Trophoblast cell (in vitro differentiated cells and primary cell): ENCODE measurements at places on chromosomes 1 and 21.

DNA sequence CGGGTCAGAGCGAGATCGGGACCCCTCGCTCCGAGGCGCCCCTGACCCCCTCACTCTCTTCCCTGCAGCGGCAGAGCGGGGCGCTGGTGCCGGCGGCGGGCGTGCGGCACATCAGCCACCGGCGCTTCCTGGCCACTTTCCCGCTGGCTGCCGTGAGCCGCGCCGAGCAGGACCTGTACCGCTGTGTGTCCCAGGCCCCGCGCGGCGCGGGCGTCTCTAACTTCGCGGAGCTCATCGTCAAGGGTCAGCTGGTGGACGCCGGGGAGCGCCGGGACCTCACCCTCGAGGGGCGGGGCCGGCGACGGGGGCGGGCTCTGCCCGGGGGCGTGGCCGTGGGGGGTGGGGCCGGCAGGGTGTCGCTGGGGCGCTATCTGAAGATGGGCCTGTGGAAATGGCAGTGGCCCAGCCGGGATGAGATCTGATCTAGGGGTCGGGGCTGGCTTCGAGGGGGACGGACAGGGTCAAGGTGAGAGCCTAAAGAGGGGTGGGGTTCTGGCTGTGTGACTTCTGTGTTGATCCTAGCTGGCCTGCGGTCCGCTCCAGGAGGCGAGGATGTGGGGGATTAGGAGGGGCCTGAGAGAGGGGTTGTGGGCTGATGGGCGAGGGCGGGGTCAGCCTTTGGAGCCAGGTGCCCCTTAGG is 23.6 kb downstream of the PTPRU start:
- DNase-seq: peak; percentile 35

- DNase-seq: no peak
These were observed 102.9 kb downstream of the EPB41 start for GRCh38 chr1:29017235-29017634.

DNA sequence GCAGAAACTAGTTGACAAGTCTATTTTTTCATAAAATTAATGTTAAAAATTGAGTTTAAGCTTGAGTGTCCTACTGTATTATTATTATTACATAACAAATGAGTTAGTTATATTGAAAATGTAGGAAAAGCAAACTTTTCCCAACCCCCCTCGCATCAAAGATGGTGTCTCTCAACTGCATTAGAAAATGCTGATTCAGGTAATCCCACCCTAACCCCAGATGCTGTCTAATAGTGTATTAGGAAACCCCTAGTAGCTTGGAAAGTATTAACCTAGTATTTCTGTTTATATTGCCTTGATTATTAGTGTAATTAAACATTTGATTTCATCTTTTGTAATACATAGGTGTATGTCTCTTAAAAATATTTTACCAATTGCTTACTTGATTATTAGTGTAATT is 1120.3 kb downstream of the MRPL39 start:
- DNase-seq: no peak

- peak; percentile 52 for DNase-seq
These were observed 527.5 kb downstream of the SMYD3 start for GRCh38 chr1:245979589-245979988.

DNA sequence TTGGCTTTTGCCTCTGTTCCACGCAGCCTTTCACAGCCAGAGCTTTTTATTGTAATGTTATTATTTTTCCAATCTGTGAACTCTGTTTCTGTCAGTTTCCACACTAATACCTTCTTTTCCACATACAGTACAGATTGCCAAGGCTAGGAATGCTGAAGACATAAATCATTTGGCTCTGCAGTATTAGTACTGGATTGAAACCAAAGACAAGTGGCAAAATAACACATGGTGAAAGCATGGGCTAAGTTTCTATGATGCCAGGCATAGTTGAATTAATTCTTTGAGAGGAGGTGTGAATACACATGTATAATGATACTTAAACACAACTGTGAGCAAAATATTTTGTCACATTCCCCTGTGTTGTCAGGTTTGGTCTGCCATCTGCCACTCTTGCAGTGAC is 73.5 kb downstream of the TMEM200B start:
- no peak for DNase-seq

DNA sequence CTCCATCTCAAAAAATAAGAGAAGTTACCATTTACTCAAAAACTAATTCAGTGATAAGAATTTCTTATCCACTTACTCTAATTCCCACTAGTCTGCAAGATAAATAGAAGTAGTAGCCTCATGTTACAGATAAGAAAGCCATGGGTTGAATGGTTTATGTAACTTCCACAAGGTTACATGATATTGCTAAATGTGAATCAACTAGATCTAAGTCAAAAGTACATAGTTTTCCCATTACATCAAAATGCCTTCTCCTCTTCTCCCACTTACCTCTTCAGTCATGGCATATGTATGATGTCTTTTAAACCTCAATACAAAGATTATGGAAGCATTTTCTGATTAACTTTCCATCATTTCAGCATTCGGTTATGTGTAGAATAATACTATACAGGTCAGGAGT is 108.5 kb downstream of the ASH1L start:
- peak; percentile 83 for DNase-seq

DNA sequence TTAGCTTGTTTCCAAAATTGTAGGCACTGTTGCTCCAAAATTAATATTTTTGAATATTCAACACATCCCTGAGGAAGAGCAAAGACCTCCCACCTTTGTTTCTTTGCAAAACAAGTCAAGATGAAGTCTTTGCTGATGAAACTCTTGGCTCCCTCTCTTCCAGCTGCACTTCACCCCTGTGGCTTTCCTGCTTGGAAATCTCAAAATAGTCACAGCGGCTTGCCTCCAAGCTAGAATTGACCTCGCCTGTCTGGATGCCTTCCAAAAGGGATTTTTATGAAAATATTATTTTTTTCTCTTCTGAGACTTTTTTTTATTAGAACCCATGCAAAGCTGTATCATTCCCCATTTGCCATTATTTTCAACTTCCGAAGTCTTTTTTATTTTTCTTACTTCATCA is 71.1 kb upstream of the MROH9 start:
- no peak for DNase-seq

- DNase-seq: no peak
These were observed 13.8 kb upstream of the SYDE2 start for GRCh38 chr1:85214654-85215053.

DNA sequence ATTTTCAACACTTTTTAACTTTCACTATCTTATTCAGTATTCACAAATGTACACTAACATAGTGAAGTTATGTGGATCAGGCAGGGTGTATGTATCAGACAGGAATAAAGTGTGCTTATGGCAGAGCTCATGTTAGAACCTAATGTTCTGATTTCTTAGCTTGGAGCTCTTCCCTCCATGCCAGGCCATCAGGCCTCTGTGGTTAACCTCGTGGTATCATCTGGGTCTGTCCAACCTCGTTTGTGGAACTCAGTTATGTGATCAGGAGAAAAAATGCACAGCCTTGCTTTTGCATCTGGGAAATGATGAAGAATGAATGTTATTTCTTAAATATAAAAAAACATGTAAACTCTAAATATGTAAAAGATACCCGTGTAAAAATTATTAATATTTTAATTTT is 86.9 kb downstream of the MPZL1 start:
- no peak for DNase-seq

DNA sequence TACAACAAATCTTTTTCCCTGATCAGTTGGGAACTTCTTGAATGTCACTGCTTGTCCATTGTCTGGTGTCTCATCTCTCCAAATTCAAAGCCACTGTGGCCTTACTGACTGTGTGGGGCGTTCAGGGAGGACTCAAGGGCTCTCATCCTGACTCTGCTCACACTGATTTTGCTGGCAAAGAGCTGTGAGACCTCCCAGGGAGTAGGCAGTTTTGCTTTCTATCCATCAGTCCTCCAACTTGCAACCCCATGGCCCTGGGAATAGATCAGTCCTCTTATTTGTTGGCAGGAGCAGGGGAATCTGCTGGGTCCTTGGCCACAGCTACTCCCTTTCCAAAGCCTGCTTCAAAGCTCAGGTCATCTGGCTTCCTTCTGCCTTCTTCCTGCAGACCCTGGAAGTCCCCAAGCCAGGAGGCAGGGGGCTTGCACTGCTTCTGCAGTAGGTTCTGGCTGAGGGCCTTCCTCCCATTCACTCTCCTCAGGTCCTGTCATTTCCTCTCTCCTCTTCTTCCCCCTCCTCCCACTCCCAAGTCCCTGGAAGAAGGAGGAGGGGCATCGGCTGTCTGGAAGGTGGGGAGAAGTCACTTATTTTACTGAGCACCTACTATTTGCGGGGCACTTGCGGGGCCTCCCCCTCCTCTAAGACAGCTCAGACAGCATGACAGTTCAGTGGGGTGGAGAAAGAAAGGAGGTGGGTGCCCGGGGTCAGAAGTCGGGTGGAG is 876 bp upstream of the NAV1 start:
- DNase-seq: no peak

DNA sequence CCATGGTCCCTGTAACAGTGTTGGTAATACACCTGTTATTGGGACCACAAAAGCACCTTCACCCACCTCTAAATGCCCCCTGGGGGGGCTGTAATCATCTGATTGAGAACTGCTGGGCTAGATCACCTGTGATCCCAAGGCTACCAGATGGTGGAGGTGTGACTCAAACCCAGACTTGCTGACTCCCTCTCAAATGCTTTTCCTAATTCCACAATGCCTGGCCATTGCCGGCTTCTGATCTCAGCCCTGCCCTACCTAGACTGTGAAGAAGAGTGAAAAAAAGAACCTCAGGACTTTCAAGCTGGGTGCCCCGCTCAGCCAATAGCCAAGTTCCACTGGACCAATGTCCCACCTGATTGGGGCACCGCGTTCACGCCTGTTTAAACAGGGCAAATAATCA is 9.6 kb downstream of the TMEM9 start:
- DNase-seq: no peak

GRCh38 chr1:87685311-87686135 is 356.8 kb downstream of the LMO4 start:
- no peak for DNase-seq

- no peak for DNase-seq
These were observed 440 bp downstream of the PIGP start for GRCh38 chr21:37072274-37072987.

DNA sequence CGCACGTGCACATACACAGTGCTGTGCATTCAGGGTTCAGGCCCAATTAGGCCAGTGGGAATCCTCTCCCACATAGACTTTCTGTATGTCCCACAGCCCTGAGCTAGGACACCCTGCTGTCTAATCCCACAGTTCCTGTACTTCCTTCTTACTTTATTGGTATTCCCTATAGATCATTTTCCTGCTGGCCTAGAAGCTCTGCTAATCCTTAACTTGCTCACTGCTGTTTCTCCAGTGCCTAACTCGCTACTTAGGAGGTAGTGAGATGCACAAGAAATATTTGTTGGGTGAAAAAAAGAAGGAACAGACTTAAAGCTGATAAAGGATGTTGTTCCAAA is 34.1 kb upstream of the FHAD1 start:
- DNase-seq: no peak

- no peak for DNase-seq
These were observed 36.1 kb downstream of the VN1R5 start for GRCh38 chr1:247291833-247292561.

DNA sequence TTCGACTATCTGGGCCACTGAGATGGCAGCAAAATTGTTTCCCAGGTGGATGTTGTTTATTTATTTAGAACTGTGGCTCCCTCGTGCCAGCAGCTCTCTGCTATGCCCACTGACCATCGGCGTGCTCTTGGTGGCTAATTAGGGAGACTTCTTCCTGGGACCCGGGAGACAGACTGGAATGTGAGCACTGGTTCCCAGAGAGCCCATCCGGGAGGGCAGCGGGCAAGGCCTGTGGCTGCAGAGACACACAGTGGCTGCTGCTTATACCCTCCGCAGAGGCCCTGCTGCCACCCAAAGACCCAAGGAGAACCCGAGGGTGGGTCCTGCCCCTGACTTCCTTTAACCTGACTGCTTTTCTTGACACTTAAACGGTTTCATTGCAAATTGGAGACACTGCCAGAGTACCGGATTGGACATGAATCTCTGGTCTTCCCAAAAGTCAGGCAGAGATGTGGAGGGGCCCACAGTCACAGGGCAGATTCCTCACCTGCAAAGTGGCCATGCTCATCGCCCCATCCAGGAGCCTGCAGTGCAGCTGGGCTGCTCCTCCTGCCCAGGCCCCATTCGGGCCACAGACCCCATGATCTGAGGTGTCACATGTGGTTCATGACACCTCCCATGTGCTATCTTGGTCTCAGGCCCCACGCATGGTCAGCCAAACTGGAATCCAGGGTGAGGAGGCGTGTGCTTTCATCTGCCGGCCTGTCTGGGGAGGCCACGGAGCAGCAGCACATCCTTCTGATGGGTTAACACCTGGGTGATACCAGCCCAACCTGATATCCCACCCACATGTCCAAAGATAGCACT is 5.7 kb upstream of the MATN1 start:
- no peak for DNase-seq

- DNase-seq: no peak
These were observed 46.0 kb upstream of the JUN start for GRCh38 chr1:58829866-58830265.

GRCh38 chr1:55262822-55263221 is 47.7 kb upstream of the USP24 start:
- peak; percentile 97 for DNase-seq

DNA sequence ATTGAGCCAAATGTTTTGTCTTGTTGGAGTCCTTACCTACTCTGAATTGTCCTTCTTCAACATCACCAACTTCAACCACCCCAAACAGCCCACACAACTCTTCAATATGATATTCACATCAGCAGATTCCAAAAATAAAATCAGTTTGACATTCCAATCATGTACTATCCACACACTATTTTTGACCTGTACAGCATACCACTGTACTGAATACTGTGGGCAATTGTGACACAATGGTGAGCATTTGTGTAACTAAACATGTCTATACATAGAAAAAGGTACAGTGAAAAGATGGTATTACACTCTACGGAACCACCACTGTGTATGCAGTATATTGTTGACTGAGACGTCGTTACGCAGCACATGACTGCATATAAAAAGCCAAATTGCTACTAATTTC is 223.1 kb downstream of the KCNT2 start:
- DNase-seq: no peak

GRCh38 chr1:118257946-118258345 is 72.9 kb upstream of the SPAG17 start:
- no peak for DNase-seq

DNA sequence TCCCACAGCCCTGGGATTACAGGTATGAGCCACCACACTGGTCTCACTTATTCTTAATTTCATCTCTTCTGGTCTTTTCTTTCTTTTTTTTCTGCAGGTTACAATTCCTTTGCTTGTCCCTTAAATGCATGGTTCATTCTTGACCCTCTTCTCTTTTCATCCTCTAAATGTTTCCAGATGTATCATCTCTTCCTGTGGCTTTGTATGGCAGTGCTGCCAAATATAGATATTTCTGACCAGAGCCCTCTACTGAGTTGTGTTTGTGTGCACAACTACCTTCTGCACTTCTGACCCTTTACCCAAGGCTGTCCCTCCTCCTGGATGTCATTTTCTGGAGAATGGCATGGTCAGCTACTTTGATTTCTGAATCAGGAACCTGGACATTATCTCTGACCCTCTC is 32.5 kb downstream of the OLFML3 start:
- no peak for DNase-seq

DNA sequence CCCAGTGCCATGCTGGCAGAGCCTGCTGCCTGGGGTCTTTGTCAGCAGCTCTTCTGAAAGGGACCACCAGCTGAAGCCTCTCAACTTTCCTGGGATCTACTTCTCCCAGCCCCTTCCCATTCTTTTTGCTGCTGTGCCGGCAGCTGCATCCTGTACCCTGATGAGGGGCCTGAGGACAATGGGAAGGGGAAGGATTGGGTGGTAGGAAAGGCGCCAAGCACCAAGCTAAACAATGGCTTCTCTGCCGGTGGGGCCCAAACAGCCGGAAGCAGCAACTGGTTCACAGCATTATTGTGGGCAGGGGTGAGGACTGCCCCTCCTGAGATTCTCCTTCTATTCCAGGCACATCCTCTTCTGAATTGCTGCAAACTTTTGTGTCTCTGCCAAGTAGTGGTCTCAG is 5.0 kb upstream of the EFCAB14 start:
- DNase-seq: no peak
